ENCODE measurements at places on chromosomes 5 and 9.

GRCh38 chr5:77812926-77813589 lies 36.9 kb upstream of the TBCA start:
- no peak for DNase-seq

- DNase-seq: no peak
Measured at GRCh38 chr9:128253140-128253990, 22.4 kb downstream of the GOLGA2 start.

DNA sequence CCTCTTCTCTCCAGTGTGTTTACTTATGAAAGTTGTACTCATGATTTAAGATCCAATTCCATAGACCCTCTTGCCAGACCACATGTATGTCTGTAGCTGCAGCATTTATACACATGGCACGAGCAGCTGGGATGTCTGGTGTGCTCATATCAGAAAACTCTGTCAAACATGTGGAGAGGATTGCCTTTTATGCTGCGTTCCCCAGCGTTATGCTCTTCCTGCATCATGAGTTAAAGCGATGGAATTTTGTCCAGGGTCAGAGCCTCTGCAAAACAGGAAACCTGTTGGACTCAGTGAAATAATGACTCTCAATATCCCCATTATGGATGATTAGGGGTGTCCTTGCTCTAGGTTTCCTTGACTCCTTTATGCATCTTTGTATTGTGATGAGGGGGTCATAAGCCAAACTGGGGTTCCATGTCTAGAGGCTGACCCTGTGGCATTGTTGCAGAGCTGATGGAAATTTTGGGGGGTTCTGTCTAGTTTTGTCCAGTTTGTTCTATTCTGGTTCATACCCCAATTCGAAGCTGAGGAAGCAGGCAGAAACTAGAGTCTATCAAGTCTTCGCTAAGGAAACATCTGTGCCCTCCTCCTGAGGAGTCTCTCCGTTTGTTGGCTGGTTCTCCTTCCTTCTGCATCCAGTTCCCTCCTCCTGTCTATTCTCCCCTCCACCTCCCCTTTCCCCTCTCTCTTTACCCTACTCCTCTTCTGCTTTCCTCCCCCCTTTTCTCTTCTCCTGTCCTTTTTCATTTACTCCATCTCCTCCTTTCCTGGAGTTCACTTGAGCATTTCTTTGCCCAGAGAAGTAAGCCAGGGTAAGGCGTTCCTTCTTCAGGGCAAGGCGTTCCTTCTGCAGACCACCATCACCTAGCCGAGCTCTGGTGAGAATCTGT lies 252.8 kb downstream of the MAST4 start:
- DNase-seq: no peak

GRCh38 chr9:32716425-32716824 lies 66.9 kb upstream of the TMEM215 start:
- DNase-seq: no peak

GRCh38 chr9:18405240-18405639 lies 68.7 kb upstream of the ADAMTSL1 start:
- DNase-seq: no peak

- no peak for DNase-seq
Measured at GRCh38 chr5:67146574-67146973, 50.0 kb downstream of the CD180 start.

- no peak for DNase-seq
Measured at GRCh38 chr5:50763846-50764245, 97.4 kb downstream of the PARP8 start.

- no peak for DNase-seq
Measured at GRCh38 chr5:80566711-80567259, 3.3 kb downstream of the ANKRD34B start.

DNA sequence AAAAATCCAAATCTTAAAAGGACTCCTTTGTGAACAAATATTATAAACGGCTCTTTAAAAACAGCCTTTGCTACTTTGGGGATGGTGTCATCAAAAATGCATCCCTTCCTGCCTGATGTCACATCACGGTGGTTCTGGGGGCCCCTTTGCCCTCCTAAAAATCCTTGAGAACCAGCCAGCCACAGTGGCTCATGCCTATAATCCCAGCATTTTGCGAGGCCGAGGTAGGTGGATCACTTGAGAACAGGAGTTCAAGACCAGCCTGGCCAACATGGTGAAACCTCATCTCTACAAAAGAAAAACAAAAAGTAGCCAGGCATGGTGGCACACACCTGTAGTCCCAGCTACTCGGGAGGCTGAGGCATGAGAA lies 43.9 kb downstream of the FNBP1 start:
- DNase-seq: no peak

- DNase-seq: no peak
Measured at GRCh38 chr9:114913656-114914055, 16.7 kb downstream of the TNFSF8 start.

All from T-helper 17 cell (primary cell).